ENCODE measurements at places on chromosomes 2 and 18.
A peak's percentile ranks its signal among the peaks of the same experiment; 100 is the strongest.

DNA sequence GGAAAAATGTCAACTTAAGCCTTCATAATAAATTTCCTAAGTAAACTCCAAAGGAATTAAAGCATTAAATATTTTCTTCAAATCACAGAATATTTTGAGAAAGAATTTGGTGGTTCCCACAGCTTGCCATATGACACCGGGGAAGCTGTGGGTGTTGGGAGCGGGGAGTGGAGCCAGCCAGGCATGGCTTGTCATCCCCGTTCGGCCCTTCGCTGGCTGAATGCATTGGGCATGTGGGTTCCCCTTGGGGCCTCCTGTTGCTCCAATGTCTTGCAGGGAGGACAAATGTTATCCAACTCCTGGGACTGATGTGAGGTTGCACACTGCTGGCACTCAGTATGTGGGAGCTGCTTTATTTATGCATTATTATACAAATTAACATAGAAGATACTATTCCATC, 18.6 kb downstream of the NGEF start:
- DNase-seq = no peak

- peak; percentile 69 for DNase-seq
These were observed 66.1 kb downstream of the CHN1 start for GRCh38 chr2:174939046-174939445.

DNA sequence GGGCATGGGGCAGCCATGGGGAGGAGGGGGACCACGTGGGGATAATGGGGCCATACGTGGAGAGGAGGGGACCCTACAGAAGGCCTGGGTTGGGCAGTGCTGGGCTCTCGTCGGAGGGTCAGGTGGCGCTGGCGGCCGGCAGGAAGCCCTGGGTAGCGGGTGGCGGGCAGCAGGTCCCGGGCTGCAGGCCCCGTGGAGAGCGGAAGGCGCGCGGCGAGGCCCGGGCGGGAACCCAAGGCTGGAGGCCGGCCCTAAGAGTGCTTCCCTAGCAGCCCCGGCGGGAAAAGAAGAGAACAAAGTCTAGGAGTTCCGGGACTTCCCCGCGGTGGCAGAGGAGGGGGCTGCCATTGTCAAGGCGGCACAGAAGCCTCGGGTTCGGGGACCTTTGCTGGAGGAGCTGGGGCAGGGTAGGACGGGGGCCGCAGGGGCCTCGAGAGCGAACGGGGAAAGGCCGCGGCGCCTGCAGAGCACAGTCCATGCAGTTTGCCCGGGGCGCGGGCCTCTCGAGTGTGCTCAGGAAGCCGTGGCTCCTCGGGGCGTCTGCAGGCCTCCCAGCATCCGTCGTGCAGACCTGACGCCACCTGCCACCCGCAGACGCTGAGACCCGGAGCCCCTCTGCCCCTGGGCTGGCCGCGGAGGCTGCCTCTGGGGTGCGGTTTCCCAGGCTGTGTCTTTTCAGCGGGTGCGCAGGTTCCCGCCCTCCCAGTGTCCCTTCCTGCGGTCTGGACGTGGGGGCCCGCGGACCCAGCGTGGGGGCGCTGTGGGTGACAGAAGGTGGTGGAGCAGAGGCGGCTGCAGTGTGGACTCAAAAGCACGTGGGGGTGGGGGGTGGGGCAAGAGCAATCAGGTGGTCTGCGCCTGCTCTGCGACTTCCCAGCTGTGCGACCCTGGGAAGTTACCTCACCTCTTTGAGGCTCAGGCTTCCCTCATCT, 19.4 kb upstream of the NCL start:
- peak; percentile 39 for DNase-seq

DNA sequence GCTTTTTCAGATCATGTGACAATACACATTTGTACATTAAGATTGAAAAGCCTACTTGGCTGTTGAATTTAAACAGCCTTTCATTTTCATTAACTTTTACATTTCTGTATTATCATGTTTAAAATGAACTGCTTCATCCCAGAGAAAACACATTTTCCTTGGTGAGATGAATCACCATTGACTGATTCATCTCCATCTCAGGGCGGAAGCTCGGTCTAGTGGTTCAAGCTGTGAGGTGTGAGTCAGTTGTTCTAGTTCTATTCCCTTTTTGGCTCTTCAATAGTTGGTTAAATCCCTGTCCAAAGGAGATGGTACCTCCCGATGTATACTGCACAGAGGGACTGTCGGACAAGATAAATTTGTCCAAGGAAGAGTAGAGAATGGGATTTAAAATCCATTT, 189.7 kb downstream of the ADCYAP1 start:
- peak; percentile 0 for DNase-seq

DNA sequence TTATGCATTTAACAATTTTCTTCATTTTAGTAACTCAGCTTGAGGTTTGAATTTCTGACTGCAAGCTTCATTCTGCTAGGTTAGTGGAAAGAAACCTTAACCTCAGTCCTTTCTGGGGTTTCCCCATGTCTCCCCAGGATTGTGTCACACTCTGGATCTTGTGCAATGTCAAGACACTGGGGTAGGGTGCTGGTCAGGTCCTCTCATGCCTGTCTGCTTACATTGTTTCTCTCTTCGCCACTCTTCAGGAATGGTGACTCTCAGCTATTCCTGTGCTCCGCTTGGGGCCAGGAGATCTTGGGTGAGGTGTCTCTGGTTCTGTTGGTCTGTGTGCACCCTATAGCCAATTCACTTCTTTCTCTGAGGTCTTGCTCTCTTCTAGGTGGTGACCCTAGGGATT, 23.9 kb downstream of the CTLA4 start:
- no peak for DNase-seq

DNA sequence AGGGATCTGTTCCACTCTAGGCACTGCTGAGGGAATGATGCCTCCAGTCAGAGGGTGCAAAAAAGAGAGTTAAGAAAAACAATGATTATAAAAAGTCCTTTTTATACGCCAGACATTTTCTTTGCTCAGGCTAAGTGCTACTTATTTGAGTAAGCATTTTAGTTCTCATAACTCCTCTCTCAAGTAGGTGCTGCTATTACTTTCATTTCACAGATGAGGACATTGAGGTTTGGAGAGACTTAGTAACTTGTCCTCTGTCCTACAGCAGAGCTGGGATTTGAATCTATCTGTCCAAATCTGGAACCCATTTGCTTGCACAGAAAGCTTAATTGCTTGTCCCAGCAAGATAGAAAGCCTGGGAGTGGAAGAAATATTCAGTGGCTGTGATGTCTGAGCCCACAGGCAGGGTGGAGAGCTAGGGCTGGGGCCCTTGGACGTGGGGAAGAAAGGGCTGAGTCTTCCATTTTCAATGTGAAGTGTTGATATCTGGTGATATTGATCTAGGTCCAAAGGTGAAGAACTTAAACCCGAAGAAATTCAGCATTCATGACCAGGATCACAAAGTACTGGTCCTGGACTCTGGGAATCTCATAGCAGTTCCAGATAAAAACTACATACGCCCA, 5.8 kb downstream of the IL37 start:
- no peak for DNase-seq

GRCh38 chr2:74927621-74928020, 30.8 kb upstream of the POLE4 start:
- DNase-seq = no peak

DNA sequence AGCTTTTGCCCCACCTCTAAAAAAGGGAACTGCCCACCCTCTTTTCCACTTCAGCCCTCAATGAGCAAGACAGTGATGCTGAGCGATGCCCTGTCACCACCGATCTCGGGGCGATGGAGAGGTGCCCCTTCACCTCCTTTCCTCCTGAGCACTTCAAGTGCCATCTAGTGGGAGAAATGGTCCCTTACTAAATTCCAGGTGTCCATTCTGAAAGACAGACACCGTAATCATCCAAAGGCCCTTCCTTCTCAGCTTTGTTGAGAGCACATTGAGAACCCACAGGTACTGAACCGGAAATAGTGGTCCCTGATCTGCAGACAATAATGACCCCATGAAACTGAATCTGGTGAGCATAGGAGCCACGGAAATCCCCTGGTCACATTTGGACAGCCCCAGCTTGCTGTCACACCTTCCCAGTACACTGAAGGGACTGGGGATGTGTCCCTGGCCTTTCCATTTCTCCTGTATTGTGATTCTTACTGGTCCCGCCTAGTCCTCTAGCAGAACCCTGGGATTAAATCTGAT, 38.5 kb downstream of the KCTD18 start:
- DNase-seq = no peak

DNA sequence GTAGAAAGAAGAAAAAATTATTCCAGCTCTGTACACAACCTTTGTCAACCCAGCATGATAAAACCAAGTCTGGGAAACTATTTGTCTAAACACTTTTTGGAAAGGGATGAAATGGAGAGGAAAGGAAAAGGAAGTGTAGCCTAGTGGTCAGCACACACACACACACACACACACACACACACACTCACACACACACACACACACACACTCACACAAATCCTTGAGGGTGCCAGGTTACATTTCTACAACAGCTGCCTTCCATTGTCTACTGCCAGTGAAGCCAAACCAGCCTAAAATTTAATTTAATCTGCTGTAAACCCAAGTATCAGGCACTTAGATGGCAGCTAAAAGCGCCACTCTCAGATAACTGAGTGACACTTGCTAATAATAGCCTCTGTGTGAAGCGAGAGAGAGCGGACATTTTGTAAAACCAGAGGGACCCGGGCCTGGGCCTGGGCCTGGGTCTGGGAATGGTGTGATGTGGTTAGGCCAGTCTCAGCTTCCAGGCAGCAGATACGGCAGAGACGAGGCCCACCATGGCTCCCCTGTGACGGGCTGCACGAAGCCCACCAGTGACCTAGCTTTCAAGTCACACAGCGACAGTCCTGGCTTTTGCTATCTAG, 32.4 kb downstream of the BCL11A start:
- no peak for DNase-seq

DNA sequence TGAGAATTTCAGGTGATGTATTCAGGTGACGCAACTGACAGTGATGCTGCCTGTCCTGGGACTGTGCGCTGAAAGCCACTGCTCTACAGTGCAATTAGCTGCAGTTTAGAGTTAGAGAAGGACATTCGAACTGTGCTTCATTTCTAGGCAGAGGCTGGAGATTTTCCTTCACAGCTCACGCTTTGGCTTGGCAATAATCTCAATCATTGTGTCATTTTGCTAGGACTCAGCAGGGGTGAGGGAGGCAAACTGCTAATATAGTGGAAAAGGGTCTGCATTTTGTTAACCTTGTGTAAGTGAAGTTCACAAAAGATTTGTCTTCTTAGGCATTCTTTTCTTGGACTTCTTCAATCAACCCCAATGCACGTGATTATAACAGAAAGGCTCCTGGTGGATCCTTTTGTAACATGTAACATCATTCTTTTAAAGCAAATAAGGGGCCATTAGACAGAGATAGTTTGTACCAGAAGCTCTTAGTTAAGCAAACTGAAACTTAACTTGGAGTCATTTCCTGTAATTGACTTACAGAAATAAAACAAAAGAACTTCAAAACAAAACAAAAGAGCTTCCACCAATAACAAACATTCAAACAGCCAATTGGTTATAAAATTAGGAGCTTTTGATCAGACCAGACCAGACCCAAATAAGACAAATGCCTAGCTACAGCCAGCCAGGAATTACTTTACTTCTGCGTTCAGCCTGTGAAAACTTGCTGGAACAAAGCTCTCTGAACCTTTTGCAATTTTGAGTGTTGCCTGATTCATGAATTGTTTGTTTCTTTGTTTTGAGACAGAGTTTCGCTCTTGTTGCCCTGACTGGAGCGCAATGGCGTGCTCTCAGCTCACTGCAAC, 1376.3 kb upstream of the CELF4 start:
- DNase-seq = no peak
